ENCODE measurements at places on chromosomes 1 and 21.

- no peak for DNase-seq
These were observed 20.4 kb upstream of the GPR88 start for GRCh38 chr1:100517515-100517914.

- DNase-seq = no peak
These were observed 287.4 kb upstream of the ZP4 start for GRCh38 chr1:238177960-238178645.

DNA sequence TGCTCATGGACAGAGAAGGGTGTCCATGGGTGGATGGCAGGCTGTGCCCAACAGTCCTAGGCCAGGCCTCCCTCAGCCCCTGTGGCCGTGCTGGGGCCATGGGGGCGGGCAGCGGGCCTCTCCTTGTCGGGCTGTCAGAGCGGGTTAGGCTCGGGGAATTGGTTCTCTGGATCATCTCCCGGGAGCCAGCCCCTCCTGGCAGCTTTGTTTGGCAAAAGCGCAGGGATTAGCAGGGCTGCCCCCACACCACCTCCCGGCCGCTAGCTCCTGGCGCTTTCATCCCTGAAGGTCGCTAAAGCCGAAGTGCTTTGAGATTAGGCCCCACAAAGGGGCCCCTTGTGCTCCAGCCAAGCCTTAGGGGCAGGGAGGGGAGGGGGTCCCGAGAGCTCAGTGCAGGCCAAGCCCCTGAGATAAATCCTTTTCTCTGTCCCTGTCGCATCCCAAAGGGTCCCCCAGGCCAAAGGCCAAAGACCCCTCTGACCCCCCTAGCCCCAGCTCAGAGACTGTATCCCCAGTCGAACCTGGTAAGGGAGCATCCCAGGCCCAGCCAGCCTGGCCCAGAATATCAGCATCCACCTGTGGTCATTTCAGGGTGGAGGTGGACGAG, 9.8 kb upstream of the DMBX1 start:
- no peak for DNase-seq

GRCh38 chr1:27523337-27524020, 33.5 kb upstream of the WASF2 start:
- DNase-seq = no peak

DNA sequence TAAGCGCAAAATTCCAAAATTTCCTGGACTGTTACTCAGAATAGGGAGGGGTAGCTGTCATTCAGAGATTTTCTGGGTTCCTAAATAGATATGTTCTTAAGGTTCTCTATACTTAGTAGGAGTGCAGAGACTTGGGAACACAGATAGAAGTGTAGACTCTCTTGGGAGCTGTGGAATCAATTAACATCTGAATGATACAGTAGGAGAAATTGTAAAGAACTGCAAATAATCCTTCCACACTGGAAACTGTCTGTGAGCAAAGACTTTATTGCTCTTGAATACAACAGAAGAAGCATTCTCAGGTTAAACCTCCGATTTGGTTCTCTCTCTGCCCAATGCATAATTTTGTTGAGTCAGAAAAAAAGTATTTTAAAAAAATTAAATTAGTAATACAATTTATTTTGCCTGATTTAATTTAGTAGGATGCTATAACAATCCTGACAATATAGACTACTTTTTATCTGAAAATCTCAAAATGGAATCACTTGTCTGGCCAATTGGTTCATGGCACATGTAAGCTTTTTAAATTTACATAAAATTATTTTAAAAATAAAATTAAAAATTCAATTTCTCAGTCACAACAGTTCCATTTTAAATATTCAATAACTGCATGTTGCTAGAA, 1754.3 kb downstream of the PLA2G4A start:
- no peak for DNase-seq

DNA sequence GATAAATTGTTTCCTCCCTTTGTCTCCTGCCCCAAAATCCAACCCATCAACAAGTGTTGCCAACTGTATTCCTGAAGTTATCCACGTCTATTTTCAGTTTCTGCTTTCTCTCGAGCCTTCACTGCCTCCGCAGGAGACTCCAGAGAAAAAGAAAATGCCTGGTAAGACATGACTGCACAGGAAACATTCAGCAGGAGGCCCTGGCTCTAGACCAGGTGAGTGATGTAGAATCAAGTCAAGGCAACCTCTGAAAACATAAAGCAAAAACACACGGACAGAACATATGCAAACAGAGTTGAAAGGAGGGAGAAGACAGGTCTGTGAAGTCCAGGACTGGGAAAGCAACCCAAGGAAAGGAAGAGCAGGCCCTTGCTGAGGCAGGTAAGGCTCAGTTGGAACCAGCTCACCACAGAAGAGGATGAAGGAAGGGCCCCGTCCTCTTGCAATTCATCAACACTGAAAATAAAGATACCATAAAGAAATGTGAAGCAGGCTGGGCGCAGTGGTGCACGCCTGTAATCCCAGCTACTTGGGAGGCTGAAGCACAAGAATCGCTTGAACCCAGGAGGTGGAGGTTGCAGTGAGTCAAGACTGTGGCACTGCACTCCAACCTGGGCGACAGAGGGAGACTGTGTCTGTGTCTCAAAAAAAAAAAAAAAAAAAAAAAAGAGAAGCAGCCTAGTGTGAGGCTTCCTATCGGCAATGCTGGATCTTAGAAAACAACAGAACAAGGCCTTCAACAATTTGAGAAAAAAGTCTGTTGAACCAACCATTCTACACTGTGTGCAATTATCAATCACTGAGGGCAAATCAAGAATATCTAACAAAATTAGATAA, 8.8 kb downstream of the NOL9 start:
- DNase-seq = no peak

DNA sequence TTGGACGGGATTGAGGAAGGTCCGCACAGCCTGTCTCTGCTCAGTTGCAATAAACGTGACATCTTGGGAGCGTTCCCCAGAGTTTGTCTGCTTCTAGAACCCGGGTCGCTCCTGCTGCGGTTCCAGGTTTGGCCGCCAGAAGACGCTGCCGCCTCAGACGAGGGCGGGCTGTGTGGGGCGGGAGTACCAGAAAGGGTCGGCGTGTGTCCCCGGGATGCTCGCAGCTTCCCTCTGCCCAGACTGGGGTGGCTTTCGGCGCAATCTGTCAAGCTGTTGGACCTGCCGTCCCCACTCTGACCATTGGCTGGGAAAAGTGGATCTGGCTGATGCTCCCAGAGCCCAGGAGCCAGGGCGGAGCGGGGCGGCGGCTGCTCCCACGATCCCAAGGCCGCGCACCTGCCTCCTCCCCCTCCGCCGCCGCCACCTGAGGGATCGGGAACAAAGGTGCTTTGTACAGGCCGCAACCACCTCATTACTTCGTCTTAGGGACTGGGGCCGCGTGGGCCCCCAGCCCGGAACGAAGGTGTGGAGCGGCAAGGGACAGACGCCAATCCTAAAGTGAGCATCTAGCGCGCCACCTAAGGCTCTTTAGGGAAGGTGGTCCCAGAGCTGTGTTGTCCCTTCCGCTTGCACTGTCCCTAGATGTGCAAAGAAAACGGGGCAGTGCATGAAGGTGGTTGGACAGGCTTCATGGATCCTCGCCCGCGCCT, 683 bp upstream of the EFNA4 start:
- DNase-seq = peak; percentile 55

- no peak for DNase-seq
These were observed 48.8 kb upstream of the LRRC8D start for GRCh38 chr1:89771991-89772560.

DNA sequence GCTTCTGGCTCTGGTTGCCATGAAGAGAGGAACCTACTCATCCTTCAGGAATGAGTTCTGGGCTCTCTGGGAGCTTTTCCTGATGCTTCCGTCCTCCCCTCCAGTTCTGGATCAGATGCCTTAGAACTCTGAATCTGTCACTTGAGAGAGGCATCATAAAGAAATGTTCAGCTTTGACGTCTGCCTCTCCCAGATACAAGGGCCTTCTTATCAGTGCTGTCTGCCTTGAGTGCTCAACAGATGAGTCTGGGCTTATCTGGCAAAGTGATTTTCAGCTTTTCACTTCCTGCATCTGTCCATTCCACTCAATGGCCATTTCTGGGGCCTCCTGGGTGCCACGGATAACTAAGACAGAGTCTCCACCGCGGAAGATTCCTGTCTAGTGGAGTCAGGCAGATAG, 12.3 kb upstream of the OTUD3 start:
- DNase-seq = no peak

DNA sequence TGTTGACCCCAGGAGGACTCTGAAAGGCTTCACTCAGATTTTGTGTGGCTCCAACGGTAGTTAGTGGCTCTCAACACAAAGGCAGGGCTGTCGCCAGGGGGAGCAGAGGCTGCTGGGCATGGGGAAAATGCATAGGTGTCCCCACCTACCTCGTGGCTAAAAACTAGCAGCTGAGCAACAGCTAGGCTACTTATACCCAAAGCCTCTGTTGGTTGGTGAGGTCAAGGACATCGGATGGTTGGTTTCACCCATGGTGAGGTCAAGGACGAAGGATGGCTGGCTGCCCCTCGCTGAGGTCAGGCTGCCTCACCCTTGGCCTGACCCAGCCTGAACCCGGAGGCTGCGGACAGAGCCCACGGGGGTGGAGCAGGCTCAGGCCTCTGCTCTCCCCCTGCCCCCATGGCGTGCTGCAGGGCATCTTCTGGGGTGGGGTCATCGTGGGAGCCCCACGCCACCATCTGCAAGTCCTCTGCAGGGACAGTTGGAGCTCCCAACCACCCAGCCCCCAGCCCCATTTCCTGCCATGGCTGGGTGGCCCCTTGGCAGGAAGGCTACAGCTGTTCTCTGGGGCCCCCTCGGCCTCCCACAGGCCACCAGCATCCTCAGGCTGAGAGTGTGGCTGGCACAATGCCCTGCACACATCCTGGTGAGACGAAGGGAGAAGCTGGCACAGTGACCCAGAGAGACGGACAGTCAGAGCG, 8.5 kb upstream of the GNB1 start:
- no peak for DNase-seq

GRCh38 chr1:153526132-153526543, 9.7 kb downstream of the S100A6 start:
- DNase-seq = no peak

- DNase-seq = no peak
These were observed 12.5 kb downstream of the NID1 start for GRCh38 chr1:236052232-236052993.

DNA sequence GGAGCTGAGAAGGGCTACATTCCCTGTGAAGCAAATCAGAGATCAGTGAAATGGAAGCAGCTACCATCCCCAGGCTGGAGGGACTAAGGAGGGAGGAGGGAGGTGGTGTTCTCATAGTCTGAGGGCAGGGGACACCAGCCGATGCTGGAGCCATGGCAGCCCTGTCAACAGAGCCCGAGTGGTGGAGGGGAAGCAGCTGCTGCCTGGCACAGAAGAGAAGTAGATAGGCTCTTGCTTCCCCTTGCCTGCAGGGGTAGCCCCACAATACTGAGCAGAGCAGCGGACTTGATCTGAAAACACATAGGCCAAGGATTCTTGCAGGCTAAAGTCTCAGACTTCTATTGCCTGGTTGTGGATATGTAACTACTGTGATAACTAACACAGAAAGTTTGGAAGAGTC, 255.1 kb downstream of the FGGY start:
- no peak for DNase-seq

DNA sequence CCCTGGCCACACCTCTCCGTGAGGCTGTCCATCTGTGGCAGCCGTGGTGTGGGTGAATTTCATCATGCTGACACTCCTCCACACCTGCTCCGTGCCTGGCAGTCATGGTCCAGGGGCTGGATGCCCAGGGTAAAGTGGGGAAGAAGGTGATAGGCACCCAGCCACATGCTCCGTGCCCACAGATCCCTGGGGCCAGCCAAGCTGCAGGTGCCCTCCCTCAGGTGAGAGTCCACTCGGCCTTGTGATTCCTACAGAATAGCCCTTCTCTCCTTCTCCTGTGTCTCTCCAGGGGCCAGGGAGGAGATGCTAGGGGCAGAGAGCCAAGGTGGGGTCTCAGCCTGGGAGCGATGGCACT, 16.8 kb upstream of the POFUT2 start:
- peak; percentile 16 for DNase-seq

- DNase-seq = no peak
These were observed 244.5 kb downstream of the GPR52 start for GRCh38 chr1:174692313-174692712.

GRCh38 chr1:39653546-39654031, 14.1 kb upstream of the HEYL start:
- DNase-seq = peak; percentile 80

GRCh38 chr1:34272152-34272551, 95.4 kb downstream of the C1orf94 start:
- no peak for DNase-seq

DNA sequence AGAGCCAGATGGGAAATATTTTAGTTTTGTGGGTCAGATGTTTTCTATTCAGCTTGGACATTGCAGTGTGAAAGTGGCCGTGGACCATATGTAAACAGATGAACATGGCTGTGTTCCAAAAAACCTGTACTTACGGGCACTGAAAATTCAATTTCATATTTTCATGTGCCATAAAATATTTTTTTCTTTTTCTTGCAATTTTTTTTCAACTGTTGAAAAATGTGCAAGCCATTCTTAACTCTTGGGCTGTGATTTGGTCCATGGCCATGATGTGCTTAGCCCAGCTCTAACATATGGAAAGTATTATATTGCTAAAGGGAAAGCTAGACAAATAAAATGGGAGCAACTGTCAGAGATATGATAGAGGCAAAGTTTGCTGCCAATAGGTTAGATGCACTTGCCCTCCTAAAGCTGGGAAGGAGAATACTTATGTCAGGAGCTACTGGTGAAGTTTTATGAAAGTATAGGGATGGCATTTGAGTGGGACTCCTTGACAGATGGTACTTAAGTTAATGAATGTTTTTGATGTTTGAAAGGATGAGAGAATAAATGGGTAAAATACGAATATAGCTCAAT, 240.3 kb downstream of the RYR2 start:
- no peak for DNase-seq

DNA sequence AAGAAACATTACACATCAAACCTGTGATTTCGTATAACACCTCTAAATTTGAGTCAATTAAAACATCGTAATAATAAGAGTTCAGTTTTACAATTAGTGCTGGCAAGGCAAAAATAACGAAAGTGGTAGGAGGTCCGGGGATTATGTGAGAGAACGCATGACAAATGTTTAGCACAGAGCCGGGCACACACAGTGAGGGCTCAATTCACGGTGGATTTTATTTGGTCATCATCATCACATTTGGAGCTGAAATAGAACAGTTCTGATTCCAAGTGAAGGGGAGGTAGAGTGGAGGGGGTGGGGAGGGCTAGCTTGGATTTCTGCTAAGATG, 20.0 kb downstream of the H3-3A start:
- no peak for DNase-seq

DNA sequence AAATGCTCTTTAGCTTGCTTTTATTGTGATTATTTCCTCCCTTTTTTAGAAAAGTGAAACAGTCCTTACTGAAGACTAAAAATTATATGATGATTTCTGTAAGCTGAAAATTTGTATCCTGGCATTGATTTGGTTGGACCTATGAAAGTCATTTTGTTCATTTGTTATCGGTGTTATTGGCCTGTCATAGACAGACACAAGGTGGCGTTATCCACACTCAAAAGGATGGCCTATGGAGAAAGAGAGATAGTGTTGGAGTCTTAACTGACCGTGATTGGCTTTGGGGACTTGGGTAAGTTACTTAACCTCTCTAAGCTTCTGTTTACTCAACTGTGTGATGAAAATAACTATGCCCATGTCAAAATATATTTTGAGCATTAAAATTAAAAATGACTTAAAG, 203.6 kb upstream of the CHODL start:
- no peak for DNase-seq
